ENCODE measurements at places on chromosomes 2 and 18.

- no peak for DNase-seq
Observed at GRCh38 chr2:147910990-147911473, 66.2 kb downstream of the ACVR2A start.

GRCh38 chr2:29229640-29230039, 114.4 kb downstream of the CLIP4 start:
- DNase-seq, result no peak

DNA sequence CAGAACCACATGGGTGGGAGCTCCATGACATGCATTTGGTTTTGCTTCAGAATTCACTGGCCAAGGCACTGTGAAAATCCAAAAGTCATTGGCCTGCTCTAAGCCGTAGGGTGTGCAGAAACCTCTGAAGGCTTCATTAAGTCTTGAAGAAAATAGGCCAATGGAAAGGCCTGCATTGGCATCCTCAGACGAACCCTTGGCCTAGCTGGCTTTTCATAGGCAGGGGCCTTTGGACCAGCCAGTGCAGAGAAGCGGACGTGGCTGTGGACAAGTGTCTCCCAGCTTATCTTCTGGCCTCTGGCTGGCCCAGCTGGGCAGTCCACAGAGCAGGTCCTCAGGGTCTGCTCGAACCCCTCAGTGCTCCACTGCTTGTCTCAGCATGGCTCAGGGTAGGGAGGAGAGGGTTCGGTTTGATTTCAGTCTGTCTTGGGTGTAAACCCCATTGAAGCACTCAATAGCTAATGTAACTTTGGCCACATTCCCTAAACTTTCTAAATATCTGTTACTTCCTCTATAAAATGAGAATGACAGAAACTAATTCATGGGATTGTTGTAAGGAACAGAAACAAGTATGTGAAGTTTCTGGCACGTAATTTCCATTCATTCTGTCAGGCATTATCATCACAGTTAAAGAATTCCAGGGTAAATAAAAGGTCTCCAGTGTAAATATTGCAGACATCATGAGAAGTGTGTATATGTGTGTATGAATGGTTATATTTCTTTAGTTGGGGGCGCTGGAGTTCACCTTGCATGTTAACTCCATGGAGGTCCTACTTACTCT, 125.5 kb downstream of the TFCP2L1 start:
- no peak for DNase-seq

DNA sequence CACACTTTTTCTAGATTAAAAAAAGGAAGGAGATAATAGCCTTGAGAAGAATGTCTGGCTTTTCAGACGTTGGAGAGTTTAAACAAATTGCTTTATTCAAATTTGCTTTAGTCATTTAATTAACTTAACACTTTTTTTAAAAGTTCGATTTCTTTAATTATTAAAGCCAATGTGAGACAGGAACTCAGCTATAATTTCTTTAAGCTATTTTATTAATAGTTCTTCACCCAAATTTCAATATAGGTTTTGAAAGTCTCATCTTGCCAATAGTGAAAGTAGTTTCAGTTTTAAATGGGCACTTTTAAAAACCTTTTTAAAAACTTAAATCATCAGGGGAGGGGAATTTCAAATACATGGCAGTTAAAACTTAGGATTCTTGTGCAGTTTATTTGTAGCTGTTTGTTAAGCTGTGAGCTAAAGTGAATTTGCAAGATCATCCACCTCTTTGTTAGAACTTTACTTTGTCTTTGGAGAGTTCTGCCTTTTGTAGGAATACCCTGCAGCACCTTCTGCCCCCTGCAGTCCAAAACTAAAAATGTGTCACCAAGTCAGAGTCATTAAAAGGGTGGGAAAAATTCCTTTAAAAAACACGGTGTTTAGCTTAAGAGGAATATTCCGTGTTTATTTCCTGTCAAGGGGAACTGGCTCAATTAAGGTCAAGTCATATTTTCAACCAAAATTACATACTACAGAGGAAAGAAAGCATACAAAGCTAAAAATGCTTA, 4.6 kb downstream of the TGIF1 start:
- no peak for DNase-seq

- no peak for DNase-seq
Observed at GRCh38 chr2:226208726-226209125, 590.9 kb downstream of the IRS1 start.

DNA sequence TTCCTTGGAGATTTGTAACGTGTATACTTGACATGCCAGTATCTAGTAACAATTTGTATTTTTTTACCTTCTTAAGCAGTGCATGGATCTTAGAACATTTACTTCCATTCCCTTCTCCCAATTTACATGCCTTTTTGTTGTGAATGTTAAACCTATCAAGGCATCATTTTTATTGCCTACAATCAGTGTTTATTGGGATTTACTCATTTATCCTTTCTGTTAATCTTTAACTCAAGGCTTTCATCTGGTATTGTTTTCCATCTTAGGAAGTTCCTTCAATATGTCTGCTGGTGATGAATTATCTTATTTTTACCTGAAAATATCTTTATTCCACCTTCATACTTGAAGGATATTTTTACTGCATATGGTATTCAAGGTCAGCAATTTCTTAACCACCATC, 88.5 kb upstream of the EMILIN2 start:
- no peak for DNase-seq

DNA sequence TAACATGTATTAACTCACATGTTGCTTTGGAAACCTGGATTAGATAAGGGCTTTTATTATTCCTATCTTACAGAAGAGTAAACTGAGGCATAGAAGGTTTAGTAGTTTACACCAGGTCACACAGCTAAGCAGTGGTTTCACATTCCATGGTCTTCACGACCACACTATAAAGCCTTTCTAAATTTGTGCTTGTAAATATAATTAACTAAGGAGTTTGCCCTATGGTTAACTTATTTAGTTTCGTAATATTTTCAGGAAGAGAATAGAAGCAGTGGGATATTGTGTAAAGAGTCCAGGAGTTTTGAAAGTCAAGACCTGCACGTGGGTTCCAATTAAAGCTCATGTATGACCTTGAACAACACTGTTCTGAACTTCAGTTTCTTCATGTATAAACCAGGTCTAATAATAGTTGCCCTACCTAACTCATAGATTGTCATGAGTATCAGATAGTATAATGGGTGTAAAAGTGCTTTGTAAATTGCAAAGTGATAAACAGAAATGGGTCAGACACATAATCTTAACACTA, 19.5 kb upstream of the SOS1 start:
- no peak for DNase-seq

- DNase-seq, result no peak
Observed at GRCh38 chr2:152493945-152494528, 159.1 kb downstream of the FMNL2 start.

- DNase-seq, result peak; percentile 45
Observed at GRCh38 chr18:6683112-6683876, 46.2 kb upstream of the ARHGAP28 start.

DNA sequence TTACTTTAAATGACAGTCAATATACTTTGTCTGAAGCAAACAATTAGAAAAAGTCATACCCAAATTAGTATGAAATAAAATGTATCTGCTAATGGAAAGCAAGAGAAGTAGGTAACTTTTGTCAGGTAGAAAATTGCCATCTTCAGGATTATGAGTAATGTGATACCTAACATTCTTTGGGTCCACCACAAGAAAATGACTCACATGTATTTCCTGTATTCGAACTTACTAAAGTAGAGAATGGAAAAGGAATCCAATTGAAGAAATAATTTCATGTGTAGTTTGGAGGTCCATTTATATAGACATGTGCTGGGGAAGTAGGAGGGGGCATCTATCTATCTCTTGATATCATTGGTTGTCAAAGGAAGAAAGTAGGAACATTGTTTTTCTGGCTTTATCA, 636.2 kb upstream of the CHAC2 start:
- no peak for DNase-seq

DNA sequence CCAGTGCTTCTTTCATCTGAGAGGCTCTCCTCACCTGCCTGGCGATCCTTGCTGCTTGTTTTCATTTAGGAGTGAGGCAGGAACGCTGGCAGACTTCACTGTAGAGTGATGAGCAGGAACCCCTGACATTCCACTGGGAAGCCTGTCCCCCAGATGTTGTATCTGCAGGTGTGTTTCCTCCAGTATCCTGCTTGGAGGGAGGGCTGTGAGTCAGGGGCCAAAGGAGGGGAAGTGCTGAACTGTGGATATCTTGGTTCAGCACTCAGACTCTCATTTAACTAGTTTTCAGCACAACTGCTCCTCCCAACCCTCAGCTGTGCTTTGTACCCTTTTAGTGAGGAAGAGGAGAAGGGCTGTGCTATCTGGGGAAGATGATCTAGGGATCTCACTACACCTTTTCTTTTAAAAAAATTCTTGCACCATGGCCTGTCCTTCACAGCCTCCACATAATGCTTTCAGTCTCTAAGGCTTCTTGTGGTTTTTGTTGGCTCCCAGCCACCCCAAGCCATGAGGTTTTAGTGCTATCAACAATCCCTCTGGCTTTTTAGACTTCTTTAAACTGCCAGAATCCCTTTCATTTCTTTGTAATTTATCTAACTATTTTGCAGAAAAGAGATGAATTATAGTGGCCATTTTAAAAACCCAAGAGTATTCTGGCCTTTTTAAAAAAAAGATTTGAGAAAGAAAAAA, 11.2 kb downstream of the ANKAR start:
- peak; percentile 53 for DNase-seq

DNA sequence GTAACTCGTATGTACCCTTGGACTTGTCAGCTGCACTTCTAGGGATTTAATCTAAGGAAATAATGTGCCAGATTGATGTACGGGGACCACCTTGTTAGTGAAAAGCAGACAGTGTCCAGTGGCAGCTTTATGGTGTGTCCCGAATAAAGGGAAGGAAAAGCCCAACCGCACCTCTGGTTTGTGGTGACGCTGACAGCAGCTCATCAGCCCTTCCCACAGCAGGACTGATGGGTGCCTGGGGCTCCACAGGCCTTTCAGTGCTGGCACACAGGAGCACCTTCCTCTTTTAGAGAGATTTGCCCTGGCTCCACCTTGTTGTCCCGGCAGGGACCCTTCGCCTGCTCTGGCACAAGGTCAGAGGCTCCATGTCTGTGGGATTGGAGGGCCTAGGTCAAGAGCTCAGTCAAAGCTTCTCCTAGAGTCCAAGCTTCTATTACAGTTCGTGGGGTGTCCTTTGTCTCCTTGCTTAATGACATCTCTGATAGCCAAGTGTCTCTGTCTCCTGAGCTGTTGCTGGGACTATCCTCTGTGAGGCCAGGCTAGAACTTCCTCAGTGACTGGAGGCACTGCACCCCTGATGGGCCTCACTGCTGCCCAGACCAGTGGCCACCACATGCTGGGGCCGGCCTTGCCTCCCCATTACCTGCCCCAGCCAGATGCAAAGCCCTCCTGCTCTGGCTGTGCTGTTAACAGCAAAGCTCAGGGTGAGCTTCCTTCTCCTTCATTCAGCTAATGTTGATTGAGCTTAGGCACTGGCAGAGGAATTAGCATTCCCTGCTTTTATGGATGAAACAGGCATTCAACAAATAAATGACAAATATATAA, 33.0 kb upstream of the SCLY start:
- no peak for DNase-seq

GRCh38 chr2:98372579-98372978, 26.3 kb downstream of the CNGA3 start:
- no peak for DNase-seq

DNA sequence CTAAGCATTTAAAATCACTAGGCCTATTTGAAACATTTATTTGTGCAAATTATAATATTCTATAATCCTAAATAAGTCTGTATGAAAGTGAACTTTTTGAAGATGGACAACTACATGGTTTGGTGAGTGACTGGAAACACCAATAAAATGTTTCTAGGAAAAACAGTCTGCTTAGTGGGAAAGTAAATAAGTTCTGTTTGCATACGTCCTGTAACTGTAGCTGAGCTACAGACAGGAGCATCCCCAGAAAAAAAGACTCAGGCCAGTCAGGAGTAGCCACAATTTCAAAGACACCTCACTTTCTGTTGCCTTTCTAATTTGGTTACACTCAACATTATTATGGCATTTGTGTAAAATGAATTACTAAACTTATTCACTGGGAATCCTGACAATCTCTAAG, 28.4 kb upstream of the KCNJ3 start:
- DNase-seq, result no peak

DNA sequence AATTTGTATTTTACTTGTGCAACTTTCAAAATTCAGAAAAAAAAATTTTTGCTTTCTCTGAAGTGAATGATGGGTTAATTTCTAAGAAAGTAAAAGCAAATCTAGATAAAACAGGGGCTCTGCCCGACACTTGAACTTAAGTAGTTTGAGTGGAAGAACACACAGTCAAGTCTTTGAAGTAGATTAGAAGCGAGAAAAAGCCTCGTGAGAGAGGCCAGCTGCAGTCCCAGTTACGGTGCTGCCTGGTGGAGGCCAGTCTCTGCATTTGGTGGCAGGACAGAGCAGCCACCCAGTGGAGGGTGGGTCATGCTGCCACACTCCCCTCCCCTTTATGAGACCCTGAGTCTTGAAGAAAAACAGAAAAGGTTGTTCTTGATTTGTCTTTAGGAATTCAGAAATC, 81.8 kb downstream of the INPP5D start:
- DNase-seq, result no peak

GRCh38 chr2:47046271-47046670, 108.8 kb downstream of the STPG4 start:
- DNase-seq, result no peak

DNA sequence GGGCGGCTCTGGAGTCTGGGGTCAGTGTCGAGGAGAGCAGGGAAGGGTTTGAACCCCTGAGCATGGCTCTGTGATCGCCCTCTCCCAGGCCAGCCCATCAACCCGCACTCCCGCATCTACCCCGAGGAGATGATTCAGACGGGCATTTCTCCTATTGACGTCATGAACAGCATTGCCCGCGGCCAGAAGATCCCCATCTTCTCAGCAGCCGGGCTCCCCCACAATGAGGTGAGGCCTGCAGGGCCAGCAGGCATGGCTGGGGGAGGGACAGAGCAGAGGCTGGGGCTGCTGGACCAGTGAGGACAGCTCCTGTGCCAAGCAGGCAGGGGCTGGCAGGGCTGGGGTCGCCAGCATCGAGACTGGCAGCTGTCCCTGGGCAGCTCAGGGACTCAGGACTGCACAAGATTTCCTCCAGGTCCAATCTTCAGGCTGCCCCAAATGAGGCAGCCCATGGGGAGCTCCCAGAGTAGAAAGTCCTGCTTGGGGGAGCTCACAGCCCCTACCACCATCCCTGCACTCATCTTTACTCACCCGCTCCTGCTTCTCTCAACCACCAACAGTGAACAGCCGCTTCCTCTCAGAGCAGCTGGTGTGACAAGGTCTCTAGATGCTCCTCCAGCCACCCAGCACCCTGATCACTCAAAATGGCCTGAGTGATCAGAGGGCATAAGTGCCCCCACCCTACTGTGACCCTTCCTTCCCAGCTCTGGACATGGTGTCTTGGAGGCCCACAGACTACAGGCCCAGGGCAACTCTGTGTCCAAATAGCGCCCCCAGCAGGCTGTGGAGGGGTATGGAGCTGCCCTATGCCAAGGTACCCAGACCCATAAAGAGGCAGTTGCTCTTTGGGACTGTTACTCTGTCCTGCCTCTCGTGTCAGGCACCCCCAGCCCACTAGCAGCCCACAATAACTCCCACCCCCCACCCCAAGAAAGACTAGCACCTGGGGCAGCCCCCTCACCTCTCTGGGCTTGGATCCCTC, 18.3 kb upstream of the ANKRD53 start:
- no peak for DNase-seq

GRCh38 chr2:240164586-240164985, 24.1 kb upstream of the OTOS start:
- no peak for DNase-seq

GRCh38 chr2:196914867-196915460, 11.5 kb downstream of the PGAP1 start:
- no peak for DNase-seq
